ENCODE measurements at places on chromosomes 6 and 20. TPM values are rescaled to one million over a fixed set of nuclear protein-coding genes. Genes with fewer than 3 reads are reported as not detected.

Gene ZNF311
- total RNA-seq: 2.0 TPM

DNA sequence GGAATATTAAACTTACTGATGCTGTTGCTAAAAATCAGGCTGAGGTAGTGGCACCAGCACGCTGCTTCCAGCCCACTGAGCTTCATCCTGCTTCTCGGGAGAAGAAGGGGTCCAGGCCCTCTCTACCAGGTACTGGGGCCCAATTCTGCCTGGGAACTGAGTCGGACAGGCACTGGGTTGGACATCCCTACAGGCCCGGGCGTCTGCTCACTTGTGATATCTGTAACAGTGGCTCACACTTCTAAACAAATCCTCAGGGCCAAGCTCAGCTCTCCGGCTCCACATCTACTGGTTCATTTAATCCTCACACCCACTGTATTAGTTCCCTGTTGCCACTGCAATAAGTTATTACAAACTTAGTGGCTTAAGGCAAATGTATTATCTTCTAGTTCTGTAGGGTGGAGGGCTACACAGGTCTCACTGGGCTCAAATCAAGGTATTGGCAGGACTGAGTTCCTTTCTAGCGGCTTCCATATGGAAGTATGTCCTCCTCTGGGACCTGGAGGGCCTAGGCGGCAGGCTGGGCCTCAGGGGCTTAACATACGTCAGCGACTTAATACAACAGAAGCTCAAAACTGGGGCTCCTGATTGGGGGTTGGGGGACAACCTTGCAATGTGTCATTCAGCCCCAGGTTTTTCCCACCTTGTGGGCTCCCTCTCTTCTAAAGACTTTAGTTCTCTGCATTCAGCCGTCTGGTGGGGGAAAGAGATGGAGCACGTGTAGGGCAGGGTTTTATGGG is 1.6 kb upstream of the KCNK15 start:
- no peak for DNase-seq

Gene HCRTR2
- not detected for total RNA-seq

DNA sequence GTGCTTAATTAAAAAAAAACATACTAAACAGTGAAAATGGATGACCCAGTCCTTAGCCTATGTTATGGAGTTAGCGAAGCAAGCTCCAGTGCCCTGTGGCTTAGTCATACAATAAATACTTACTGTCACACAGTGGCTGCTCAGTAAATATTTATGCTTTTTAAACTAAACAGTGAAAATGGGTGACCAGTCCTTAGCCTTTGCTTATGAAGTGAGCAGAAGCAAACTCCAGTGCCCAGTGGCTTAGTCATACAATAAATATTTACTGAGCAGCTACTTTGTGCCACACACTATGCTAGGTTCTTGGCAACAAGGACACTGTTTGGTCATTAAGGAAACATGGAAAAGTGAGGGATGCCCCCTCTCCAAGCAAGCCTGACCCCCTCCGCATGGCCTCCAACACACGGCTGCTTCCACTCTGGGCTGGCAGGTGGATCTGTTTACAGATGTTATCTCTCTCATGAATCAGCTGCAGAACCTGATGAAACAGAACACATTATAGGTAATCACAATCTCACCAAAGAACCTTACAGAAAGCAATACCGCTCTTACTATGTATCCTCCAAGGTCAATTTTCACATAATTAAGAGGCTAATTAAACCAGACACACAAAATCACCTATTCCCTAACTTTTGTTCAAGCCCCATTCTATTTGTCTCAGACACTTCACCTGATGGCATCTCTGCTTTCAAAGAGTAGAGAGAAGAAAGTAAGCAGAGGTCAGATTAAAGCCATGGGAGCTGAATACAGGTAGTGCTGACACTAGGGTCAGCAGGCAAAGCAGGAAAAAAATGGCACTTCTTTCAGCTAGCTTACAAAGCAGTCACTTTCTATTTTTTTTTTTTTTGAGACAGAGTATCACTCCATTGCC is 27.3 kb downstream of the CDK5RAP1 start:
- no peak for DNase-seq

Measured in neural progenitor cell (in vitro differentiated cells).